ENCODE measurements at places on chromosomes 12 and 14.

DNA sequence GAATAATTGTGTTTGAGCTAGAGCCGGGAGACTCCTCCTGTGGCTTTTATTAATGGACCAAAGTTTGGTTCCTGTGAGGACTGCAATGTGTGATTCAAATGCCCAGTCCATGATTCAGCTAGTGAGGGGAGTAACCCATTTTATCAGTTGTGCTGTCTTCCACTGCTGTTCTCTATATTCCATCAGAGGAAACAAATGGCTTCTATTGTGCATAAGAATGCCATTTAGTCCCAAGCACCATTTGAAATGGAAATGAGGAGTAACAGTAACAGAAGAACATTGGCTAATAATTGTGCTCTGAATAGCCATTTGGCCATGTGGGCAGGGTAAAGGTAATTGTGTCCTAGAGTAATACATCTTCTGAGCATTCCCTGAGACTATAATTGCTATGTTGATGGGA, 642.7 kb downstream of the DIO2 start:
- no peak for DNase-seq

GRCh38 chr12:22163594-22163993, 117.6 kb downstream of the CMAS start:
- DNase-seq, result no peak

DNA sequence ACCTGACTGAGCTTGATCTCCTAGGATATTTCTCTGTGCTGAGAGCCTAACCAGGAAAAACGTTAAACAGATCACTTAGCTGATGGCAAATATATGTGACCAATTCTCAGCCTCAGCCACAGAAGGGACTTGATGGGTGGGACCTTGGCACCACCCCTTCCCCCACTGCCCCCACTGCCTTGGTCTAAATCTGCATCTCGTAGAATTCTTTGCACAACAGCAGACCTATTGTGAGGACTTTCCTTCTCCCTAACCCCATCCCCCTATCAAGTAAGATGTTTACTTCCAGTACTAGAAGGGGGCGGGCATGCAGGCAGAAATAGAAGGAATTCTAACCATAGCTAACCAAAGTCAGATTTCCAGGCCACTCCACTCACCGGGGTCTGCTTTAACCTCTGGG, 313.2 kb downstream of the PCNX1 start:
- DNase-seq, result no peak

DNA sequence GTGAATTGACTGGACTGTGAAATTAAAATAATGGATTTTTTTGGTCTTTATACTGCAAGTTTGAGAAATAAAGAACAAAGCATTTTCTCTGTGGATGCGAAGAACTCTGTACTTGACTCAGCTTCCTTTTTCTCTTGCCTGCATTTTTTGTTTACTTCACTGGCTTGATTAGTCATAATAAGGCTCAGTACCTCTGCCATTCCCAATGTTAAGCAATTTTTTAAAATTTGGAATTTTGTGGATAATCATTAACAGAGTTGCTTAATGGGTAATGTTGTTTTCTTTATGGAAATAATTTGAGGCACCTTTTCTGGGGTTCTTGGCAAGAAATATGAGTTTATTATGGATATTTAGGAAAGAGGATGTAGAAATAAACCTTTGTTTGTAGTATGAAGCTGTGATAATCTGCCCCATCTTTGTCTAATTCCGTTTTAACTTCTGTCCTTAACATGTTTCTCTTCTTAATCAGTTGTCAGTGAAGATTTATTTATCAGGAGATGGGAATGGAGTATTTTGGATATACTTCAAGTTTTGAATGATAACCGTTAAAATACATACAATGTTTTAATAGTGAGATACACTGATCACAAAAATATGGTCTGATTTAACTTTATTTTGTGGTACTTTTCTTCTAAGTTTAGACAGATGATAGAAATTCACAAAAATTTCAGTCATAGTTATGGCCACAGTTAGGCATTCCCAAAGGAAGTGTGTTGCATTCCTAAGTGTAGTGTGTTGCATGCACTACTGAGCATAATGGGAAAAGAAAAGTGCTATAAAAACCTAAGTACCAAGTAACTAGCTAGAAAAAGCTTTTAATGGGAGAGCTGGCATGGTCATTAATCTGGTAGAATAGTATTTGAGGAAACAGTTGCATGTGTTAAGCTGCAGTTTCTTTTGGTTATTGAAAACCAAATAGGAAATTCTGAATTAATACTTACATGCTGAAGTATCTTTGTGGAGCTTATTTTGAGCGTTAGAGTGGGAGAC, 27.7 kb downstream of the WNK1 start:
- DNase-seq, result no peak

DNA sequence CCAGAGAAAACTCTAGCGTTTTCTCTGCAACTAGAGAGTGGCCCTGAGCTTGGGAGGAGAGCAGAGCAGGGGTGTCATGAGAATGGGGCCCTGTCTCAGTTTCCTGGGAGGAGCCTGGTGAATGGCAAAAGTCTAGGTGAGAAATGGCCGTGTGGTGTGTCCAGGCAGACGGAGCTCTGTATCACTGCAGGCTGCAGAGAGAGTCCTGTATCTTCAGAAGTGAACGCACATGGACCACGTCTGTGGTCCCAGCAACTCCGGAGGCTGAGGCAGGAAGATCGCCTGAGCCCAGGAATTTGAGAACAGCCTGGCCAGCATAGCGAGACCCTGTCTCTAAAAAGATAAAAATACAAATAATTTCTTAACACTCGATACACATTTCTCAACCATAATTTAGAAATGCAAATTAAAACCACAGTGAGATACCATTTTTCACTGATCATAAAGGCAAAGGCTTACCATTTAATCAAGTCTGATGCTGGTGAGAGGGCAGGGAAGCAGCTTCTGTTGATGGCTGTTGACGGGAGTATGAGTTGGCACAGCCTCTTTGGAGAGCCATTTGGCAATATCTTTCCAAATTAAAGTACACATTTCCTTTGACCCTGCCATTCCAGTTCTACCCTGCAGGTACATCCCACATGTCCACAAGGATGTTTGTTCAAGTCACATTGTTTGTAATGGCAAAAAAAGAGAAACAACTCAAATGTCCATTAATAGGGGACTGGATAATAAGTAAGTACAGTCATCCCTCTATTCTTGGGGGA, 51.0 kb downstream of the NFKBIA start:
- DNase-seq, result no peak

GRCh38 chr14:101563352-101563653, 2.0 kb downstream of the DIO3 start:
- DNase-seq, result no peak

DNA sequence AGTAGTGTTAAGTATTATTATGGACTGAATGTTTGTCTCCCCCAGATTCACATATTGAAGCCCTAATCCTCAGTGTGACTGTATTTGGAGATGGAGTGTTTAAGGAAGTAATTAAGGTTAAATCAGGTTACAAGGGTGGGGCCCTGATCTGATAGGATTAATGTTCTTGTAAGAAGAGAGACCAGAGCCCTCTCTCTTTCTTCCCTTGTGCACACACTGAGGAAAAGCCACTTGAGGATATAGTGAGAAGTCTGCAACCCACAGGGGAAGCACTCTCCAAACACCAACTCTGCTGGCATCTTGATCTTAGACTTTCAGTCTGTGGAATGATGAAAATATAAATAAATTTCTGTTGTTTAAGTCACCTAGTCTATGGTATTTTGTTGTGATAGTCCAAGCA, 2.2 kb upstream of the KLRG1 start:
- no peak for DNase-seq

- no peak for DNase-seq
Observed at GRCh38 chr12:77613411-77613810, 217.3 kb upstream of the NAV3 start.

- DNase-seq, result no peak
Observed at GRCh38 chr12:56551070-56551469, 29.4 kb downstream of the RBMS2 start.

DNA sequence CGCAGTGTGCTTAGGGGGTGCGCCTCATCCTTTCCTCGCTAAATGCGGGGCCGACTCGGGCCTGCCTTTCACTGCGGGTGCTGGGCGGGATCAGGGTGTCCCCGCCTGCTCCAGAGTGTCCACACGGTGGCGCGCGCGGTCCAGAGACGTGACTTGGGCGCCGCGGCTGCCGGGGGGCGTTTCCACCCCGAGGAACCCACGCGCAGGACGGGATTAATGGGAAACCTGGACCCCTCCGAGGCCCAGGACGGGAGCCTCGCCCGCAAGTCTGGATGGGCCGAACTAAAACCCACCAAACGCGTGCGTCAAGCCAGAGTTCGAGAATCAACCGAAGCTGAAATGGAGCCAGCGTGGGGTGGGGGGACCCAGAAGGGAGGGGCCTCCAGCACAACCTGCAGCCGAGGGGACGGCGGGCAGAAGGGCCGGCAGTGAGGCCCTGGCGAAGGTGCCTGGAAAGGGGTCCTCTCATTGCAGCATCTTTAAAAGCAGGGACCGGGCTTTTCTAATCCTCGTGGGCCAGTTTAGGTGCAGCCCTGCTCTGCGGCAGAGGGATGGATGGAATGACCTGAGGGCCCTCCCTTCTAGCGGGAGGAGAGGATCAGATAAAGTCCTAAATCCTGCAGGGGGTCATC, 93.3 kb downstream of the NINJ2 start:
- peak; percentile 94 for DNase-seq

Data from activated CD8-positive, alpha-beta memory T cell treated with anti-CD3 and anti-CD28 coated beads for 48 hours (primary cell).